NCI-H187 (cell line): ENCODE measurements at places on chromosomes 5 and 9.

GRCh38 chr5:178535299-178536175 is 54.7 kb downstream of the COL23A1 start:
- DNase-seq = no peak

DNA sequence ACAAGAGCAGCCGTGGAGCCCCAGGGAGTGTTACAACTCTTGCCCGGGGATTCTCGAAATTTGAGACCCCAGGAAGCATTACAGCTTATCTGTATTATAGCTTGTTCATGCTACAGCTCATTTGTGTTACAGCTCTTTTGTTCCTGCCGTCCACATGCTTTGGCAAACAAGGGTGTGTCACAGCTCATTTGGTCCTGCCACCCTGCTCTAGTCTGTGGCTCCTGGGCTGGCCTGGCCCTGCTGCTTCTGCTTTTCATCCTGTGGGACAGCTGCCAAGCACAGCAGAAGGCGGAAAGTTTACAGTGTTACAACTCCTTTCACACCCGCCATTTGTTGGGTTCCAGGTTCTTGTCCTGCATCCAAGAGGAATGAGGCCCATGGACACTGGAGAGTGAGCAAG is 685.0 kb downstream of the SLCO4C1 start:
- DNase-seq = no peak

GRCh38 chr5:109374625-109375024 is 35.1 kb downstream of the PJA2 start:
- DNase-seq = no peak

DNA sequence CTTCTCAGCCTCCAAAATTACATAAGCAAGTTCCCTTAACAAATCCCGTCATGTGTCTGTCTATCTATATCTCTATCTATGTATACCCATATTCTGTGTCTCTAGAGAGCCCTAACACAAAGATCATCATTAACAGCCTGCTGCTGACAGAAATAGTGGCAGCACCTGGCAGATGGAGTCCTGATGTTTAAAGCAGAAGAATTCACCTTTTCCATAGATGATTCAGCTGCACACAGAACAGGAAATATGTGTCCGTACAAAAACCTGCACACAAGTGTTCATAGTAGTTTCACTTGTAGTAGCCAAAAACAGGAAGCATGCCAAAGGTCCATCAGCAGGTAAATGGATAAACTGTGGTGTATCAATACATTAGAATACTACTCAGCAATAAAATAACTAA is 45.0 kb upstream of the ACO1 start:
- DNase-seq = no peak

DNA sequence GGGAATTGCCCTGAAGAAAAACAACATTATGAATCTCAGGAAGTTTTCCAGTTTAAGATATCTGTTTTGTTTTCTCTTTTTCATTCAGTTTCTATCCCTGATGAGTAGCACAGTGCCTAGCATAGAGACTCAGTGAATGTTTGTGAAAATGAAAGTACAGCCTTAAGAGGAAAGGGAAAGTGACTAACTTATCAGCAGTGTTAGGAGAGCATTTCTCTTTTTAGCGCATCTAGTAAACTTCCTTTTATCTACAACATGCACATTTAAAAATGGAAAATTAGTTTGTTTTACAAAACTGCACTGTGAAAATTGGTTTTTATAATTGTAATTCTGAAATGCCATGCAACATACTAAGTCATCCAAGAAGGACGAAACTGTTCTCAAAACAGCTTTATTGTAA is 110.8 kb downstream of the SMARCA2 start:
- no peak for DNase-seq

GRCh38 chr9:93319992-93320500 is 131.4 kb upstream of the FAM120A start:
- DNase-seq = no peak
